A549 treated with AZD2906 at 1 μM for 4 hours (cell line): ENCODE measurements at places on chromosomes 7 and 10. TPM values are rescaled to one million over a fixed set of nuclear protein-coding genes. Genes with fewer than 3 reads are reported as not detected.

Gene JAZF1
- 4.2 to 7.3 TPM (median 5.7 TPM) in 5 replicates for total RNA-seq

Gene ARF5
- 164 to 201 TPM (median 167 TPM) in 5 replicates for total RNA-seq

Gene SRRM3
- 8.0 to 13.5 TPM (median 12.1 TPM) in 5 replicates for total RNA-seq

Gene SLC13A1
- not detected in 5 replicates for total RNA-seq

Gene NKX6-2
- 0.33 to 0.91 TPM (median 0.67 TPM) in 5 replicates for total RNA-seq
